Glutamatergic neuron (in vitro differentiated cells): ENCODE measurements at places on chromosomes 5 and 9.

DNA sequence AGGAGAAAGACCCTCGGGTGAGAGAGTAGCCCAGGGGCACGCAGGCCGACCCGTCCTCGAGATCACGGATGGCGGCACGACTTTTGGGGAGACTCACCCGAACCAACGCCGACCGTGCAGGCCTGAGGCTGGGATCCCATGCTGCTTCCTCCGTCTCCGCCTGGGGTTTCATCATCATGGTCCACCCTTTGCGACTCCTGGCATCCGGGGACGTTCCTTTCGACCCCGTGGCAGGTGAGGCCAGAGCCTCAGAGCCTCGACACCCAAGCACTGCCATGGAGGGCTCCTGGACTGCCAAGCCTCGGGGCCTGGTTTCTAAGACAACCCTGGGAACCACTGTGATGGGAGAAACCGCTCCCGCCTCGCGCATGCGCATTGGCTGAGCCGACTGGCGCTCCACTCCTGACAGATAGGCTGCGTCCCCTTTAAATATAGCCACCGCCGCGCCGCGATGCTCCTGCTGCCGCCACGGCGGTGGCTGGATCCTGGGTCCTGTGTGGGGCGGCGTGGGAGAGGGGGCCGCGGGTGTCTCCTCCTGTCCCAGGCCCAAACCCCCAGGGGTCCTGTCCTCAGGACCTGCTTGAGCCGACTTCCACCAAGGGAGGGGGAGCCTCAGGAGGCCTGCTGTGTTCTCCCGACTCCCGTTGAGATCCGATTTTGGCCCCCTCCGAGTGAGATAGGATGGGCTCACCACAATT lies 481.6 kb downstream of the SPATA31A7 start:
- DNase-seq, result no peak

DNA sequence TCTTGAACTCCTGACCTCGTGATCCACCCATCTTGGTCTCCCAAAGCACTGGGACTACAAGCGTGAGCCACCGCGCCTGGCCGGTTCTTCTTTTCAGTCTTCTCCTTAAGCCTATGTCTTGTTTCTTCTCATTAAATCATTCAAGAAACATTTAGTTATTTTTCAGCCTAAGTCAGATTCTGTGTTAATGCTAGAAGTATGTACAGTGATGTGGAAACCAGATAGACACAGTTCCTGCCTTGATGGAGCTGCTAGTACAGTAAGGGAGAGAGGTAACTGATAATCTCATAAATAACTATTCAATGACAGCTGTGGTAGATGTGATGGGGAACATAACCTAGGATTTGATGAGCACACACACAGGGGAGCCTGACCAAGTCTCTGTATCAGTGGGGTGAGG lies 46.3 kb upstream of the NR3C1 start:
- DNase-seq, result no peak

DNA sequence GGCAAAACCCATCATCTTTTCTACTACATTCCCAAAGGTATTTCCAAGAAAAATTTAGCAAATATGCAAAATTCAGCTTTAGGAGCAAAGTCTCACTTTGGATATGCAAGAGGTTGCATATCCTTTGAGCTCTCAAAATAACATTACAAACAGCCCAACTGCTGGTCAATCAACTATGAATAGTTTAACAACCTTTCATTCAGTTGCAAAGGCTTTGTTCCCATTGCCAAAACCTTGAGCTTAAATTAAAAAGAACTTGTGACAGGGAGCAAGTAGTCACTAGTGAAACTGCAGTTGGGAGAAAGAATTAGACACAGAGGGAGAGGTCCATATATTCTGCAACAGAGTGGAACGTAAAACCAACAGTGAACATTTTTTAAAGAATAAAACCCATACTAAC lies 8.8 kb downstream of the ZNF608 start:
- DNase-seq, result no peak

DNA sequence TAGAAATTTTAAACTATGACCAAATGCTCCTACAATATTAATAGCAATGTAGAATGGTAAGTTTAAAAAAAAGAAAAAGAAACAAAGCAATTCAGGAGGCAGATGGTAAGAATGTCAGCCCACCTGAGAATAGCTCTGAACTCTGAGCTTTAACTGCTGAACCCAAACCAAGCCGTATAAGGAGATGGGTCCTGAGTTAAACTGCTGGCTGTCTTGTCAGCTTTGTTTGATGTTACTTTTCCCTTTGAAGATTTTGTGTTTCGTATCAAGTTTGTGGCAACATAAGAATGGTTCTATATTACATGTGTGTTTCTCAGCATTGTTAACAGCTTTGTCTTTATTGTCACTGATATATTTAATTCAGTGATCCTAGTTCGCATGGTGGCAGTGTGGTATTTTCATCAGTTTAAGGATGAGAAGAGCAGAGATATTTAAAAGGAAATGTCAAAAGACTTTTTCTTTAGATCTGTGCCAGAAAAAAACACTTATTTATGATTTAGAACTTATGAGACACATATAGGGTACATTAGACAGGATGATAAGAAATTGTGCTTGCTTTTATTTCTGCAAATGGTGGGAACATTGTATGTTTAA lies 390.1 kb downstream of the CCDC171 start:
- no peak for DNase-seq

- no peak for DNase-seq
Measured at GRCh38 chr5:180253036-180253824, 38.7 kb downstream of the MAPK9 start.

DNA sequence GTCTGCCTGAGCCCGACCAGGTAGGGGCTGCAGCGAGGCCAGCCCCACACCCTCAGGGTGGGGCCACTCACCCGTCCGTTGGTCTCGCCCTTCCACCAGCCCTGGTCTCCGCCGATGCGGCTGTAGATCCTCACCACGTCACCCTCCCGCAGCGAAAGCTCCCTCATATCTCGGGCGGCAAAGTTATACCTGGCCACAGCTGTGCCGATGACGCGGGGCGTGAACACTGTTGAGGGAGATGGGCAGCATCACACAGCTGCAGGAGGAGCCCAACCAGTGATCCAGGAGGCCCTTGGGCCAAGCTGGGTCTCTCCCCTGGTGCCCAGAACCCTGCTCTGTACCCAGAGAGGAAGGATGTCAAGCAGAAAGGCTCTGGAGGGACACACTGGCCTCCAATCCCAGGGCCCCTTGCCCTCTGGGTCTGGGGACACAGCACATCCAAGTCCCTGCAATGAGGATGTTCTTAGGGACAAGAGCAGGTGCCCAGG lies 30.3 kb upstream of the SARDH start:
- DNase-seq, result no peak

GRCh38 chr5:173481821-173482220 lies 134.6 kb downstream of the BOD1 start:
- DNase-seq, result no peak
